COR-L47 (cell line): ENCODE measurements at places on chromosomes 2 and 18.

DNA sequence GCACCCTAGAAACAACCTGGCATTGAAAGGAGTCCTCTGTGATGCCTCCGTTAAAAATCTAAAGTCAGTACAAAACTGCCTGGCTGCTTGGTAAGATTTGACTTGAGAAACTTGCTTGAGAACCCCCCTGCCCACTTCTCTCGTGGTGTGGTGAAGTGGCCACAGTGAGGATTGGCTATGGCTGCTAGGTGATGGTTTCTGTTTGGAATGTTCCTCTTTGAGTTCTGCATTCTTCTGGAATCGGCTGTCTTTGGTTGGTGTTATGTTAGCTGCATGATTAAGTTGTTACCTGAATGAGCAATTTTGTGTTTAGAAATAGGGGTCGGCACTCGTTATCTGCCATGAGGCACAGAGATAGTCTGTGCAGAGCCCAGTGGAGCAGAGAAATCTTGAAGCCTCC is 21.7 kb upstream of the SAG start:
- DNase-seq = no peak

- DNase-seq = no peak
Measured at GRCh38 chr18:37084912-37085311, 256.0 kb downstream of the KIAA1328 start.

- no peak for DNase-seq
Measured at GRCh38 chr2:99480390-99480789, 9.4 kb downstream of the REV1 start.

DNA sequence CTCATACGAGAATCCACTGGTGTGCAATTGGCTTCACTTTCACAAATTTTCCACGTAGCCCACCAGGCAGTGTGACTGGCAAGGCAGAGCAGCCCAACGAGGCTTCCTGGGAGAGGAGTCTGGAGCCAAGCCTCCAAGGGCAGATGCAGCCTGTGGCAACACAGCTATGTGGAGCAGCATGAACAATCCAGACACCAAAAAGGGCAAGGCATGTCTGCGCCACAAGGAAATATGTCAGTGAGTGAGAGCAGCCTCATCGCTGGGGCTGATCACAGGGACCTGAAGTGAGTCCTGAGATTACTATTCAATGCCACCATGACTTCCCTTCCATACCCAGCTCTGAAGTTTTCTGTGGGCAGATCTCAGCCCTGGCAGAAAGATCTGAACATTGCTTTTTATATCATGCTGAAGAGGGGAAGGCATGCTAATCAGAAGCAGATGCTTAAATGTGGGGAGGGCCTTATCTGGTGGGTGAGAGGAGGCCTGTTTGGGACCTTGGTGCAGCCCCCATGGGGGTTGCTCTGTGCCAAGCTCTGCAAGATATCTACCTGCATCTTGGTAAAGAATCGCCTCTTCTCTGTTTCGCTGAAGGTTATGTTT is 40.0 kb upstream of the PUM2 start:
- DNase-seq = no peak

- no peak for DNase-seq
Measured at GRCh38 chr18:40877096-40877495, 1077.9 kb upstream of the PIK3C3 start.

DNA sequence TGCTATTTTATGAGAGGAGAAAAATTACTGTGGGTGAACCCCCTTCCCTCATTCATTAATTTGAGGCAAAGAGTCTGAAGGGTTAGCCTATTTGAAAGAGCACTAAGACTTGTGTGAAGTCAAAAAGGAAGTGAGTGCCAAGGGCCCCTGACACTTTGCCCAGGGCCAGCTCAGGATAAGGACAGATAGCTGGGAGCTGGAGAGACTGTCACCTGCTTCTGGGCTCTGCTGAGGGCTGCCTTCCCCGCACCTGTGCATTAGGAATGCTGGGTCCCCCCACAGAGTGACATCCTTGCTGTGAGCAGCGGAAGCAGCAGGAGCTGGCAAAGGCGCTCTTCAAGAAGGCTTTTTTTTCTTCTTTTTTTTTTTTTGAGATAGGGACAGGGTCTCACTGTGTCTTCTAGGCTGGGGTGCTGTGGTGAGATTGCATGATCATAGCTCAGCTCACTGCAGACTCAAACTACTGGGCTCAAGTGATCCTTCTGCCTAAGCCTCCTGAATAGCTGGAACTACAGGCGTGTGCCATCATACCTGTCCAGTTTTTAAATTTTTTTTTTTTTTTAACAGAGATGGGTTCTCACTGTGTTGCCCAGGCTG is 148.3 kb downstream of the AQP4 start:
- DNase-seq = no peak

- DNase-seq = peak; percentile 64
Measured at GRCh38 chr2:44981714-44982108, 27.5 kb downstream of the SIX2 start.

GRCh38 chr2:135829378-135830135 is 7.4 kb downstream of the LCT start:
- peak; percentile 60 for DNase-seq

- no peak for DNase-seq
Measured at GRCh38 chr18:65221115-65221514, 529.7 kb upstream of the CDH7 start.

DNA sequence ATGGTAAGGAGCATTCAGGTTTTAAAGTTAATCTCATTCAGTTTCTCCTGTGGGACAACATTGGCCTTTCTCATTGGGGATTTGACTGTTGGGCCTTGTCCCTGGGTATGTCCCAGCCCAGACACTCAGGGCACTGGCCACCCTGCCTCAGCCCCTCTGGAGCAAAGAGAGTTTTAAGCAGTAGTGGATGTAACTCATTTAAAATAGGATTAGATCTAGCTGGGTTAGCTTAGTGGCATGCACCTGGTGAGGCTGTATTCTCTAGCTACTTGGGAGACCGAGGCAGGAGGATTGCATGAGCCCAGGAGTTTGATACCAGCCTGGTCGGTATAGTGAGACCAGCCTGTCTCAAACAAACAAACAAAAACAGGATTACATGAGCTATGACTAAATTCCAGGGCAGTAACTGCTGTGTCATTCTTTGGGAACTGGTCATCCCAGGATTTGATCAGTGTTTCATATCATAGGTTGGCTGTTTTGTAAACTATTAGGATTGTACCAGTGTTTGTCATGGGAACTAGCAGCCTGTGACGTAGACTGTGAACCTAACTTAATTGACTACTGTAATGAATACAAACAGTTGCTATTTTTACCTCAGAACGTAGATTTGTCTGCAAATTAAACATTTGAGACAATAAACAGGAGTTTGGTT is 12.5 kb downstream of the INPP4A start:
- DNase-seq = no peak

DNA sequence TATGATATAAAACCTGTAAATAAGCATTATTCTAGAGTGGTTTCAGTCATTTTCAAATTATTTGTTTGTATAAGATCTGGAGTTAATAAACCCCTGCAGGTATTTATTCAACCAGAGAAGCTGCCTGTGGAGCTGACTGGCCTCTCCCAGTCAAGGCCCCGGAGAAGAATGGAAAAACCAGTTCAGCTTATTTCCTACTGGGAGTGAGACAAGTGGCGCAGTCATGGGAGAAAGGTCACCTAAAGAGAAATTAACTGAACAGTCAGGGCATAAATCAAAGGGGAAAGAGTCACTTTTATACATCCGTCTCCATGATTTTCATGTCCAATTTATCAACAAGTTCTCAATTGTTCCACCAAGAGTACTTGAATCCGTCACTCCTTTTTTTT is 240.9 kb downstream of the RNF152 start:
- no peak for DNase-seq

DNA sequence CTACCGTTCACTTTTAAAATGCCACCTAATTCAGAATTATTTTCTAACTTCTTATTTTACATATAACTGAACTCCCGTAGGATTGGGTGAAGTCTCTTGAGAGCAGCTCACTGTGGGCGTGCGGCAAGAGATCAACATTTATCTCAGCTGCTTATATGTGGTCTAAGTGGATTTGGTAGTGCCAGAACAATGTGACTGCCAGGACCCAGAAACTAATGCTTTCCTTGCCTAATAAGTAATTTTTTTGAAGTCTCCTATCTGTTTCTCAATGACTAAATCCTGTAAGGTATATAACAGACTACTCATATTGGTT is 11.2 kb upstream of the NFE2L2 start:
- no peak for DNase-seq

- no peak for DNase-seq
Measured at GRCh38 chr2:168215813-168216212, 31.6 kb downstream of the STK39 start.
